NCI-H187 treated with DMSO at 0.1 percent for 48 hours (cell line): ENCODE measurements at places on chromosomes 4 and X.

DNA sequence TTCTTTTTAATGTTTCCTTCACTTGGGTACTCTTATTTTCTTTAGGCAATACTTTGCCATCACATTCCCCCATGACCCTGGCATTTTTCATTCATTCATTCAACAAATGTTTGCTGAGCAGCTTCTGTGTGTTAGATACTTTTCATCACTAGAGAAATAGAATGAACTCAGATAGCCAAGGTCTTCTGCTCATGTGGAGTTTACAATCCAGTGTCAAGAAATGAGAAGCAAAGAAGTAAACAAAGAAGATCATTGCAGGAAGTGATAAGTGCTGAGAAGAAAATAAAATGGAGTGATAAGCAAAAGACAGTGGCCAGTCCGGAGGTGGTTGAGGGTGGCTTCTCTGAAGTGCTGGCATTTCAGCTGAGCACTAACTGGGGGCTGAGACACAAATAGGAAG is 63.1 kb downstream of the LIMCH1 start:
- no peak for DNase-seq

GRCh38 chrX:118558926-118559325 is 63.3 kb downstream of the DOCK11 start:
- DNase-seq, result no peak

- DNase-seq, result no peak
Measured at GRCh38 chr4:4425119-4425690, 38.3 kb downstream of the NSG1 start.

DNA sequence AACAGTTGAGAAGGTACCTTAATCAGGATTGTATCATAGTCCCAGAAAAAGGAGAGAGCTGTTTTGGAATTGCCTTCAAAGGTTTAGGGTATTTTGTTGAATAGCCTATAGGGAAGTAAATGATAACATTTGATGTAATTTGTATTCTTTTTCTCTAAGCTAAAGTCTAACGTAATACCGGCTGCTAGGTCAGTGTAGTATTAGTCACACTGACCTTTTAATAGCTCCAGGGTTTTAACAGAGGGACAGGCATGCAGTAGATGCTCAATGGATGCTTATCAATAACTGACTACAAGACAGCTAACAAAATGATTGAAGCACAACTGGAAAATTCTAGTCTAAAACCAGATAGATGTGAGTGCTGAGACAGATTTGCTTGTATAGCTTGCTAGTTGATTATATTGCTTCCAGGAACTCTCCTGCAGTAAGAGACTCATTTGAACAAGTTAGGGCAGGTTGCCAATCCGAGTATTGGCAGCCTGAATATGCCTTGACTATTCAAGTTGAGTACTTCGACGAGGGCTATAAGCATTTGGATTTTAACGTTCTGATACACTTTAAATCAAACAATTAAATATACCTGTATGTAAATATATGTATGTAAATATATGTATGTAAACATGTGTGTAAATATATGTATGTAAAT is 16.5 kb upstream of the PNPLA4 start:
- DNase-seq, result no peak

DNA sequence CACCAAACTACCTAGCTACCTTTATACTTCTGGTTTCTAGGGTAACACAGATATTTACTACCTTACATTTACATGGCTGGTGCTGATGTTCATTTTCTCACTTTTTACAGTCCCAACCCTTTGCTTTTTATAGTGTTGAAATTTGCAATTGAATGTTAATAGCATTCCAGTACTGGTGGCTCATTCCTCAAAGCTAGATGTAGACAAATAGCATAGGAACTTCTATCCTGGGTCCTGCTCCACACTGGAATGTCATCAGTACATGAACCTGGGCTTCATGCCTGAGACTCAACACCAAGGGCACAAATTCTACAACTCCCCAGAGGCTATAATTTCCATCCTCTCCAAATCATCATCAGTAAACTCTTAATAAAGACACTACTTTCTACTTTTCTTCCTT is 10.3 kb upstream of the TRMT2B start:
- no peak for DNase-seq

DNA sequence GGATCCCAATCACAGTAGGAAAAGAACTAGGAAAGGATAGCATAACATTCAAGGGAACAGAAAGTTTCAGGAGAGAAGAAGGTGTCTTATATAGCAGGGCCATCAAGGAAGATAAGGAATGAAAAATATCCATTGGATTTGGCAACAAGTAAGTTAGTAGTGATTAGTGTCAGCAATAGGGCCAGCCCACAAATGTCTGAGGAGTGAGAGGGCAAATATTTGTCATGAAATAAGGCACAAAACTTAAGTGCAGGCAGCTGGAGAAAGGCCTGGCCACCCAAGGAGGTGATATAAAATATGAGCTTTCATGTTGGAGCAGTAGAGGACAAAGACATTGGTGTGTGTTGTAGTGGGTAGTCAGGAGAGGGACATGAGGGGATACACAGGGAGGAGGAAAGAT is 132.1 kb downstream of the COL4A6 start:
- DNase-seq, result no peak

- DNase-seq, result no peak
Measured at GRCh38 chrX:118928151-118928550, 46.3 kb upstream of the LONRF3 start.

- no peak for DNase-seq
Measured at GRCh38 chrX:140967036-140967435, 35.4 kb upstream of the SPANXB1 start.

- DNase-seq, result no peak
Measured at GRCh38 chrX:46703980-46704379, 54.9 kb downstream of the SLC9A7 start.

GRCh38 chrX:56798866-56799758 is 70.1 kb downstream of the NBDY start:
- DNase-seq, result peak; percentile 0

DNA sequence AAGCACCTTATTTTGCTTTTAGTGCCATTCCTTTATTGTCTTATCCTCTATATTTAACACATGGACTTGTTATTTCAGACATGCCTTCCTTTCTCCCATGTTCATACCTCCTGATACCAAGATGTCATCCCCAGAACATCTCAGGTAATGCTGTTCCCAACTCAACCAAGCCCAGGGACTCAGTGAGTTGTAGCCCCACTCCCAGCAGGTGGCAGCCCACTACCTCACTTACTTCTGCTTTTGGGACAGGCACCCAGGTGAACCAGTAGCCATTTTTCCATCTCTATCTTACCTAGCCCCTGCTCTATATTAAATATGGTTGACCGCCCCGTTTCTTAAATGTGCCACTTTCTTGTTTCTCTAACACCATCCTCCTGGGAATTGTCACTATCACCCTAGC is 199.0 kb downstream of the DCHS2 start:
- no peak for DNase-seq

DNA sequence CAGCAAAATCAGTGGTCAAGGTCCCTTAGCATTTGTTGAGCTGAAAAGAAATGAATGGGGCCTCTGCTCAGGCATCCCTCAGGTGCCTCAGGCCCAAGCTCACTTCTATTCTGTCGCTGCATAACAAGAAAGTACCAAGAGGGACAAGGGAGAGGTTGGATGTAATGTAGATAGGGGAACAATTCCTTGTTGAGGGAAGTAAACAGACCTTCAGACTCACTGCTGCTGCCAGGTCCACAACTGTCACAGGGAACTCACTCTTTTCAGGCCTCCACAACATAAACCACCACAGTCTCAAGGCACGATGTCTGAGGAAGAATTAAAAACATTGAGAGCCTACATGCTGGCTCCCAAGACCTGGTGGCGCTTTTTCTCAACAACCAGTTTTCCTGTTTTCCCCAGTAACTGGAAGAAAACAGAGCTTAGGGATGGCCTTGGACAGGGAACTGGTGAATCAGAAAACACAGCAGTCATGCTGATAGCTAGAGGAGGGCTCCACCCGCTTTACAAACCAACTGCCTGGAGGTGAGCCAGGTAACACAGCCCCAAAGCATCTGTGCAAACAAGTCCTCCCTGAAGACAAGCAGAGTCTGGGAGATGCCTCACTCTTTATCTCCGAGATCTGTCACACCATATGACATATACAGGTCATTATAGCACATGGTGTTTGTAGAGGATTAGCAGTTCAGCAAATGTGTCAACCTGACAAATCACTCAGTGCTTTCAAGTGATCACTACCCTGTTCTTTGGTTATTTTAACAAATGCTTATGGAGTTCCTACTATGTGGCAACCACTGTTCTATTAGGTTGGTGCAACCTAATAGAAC is 14.3 kb upstream of the AWAT1 start:
- DNase-seq, result no peak

GRCh38 chrX:115940888-115941332 is 229.6 kb upstream of the AGTR2 start:
- peak; percentile 52 for DNase-seq

- peak; percentile 30 for DNase-seq
Measured at GRCh38 chr4:38563707-38564495, 100.1 kb upstream of the KLF3 start.

DNA sequence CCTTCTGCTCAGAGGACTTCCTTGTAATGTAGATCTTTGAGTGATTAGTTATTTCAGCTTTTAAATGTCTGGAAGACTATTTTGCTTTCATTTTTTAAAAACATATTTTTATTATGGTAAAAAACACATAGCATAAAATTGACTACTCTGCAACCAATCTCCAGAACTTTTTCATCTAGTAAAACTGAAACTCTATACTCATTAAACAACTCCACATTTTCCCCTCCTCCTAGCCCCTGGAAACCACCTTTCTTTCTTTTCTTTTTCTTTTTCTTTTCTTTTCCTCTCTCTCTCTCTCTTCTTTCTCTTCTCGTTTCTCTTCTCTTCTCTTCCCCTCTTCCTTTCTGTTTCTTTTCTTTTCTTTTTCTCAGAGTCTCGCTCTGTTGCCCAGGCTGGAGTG is 230.6 kb downstream of the DLG3 start:
- DNase-seq, result no peak

DNA sequence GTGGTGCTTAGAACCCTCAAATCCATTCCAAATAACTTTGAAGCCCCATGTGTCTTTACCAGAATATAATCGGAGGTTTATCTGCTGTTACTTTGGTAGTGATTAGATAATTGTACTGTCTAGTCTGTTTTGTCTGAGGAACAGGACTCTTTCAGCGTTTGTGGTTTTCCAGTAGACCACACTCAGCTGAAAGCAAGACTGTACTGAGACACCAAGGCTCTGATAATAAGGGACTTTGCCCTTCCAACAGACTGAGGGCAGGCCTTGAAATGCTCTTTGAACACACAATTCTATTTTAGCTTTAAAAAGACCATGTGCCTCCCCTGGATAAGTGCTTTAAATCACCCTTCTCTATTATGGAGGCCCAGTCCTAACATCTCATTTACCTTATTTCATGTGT is 76.1 kb downstream of the KLHL8 start:
- no peak for DNase-seq

DNA sequence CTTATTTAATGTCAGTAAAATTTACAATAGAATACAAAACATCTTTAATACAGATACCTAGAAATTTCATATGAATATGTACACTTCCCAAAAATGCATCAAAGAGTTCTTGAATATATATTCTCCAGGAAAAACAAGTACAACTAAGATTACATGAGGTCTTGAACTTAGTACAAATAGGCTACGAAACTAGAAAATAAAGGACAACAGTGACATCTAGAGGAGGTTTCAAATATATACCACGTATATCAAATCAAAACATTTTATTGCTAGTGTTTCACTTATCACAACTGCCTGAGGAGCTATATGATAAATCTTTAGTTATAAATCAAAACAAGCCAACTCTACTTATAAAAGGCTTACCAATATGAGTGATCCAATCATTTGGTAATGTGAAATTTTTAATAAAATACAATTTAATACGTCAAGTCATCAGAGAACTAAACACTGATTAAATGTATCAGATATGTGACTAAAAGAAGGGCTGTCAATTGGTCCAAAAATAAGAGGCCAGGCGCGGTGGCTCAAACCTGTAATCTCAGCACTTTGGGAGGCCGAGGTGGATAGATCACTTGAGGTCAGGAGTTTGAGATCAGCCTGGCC is 36.6 kb downstream of the ANAPC10 start:
- no peak for DNase-seq

DNA sequence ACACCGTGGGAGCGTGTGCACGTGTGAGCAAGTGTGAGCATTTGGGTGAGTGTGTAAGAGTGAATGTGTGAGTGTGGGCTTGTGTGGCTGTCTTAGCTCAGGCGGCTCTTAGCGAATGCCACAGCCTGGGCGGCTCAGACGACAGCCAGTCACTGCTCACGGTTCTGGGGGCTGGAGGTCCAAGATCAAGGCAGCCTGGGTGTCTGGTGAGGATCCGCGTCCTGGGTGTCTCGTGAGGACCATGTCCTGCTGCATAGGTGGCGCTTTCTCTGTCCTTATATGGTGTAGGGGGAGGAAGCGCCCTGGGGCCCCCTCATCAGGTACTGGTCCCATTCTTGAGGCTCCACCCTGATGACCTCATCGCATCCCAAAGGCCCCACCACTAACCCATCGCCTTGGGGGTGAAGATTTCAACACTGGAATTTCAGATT is 4.5 kb downstream of the DOK7 start:
- no peak for DNase-seq

- DNase-seq, result no peak
Measured at GRCh38 chrX:139224953-139225665, 305.4 kb upstream of the F9 start.

- DNase-seq, result no peak
Measured at GRCh38 chr4:40627540-40627939, 2.1 kb downstream of the RBM47 start.

- DNase-seq, result no peak
Measured at GRCh38 chr4:162116095-162116779, 47.6 kb downstream of the FSTL5 start.

DNA sequence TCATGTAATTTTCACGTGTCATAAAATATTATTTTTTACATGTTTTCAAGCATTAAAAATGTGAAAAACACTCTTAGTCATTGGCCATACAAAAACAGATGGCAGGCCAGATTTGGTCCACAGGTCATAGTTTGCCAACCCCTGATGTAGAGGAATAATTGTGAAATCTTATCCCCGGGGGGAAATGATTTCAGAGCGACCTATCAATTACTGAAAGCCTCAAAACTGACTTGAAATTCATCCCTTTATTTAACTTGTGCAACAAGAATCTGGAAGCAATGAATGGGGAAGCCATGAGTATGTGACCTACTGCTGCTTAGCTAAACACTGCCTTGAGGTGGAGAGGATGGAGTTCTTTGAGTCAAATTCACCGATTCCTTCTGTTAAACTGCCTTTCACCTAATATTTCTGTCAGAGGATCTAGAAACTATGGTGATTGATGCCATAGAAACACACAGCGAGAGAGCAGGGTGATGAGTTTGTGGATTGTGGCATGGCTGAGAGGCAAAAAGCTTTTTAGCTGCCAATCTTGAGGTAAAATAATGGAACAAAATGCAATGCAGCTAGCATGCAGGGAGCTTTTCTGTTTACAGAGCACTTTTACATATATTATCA is 30.3 kb upstream of the BRS3 start:
- DNase-seq, result no peak

- no peak for DNase-seq
Measured at GRCh38 chrX:12894074-12895030, 12.1 kb upstream of the TLR8 start.
